GM04503 (cell line): ENCODE measurements at places on chromosomes 2 and 18.

DNA sequence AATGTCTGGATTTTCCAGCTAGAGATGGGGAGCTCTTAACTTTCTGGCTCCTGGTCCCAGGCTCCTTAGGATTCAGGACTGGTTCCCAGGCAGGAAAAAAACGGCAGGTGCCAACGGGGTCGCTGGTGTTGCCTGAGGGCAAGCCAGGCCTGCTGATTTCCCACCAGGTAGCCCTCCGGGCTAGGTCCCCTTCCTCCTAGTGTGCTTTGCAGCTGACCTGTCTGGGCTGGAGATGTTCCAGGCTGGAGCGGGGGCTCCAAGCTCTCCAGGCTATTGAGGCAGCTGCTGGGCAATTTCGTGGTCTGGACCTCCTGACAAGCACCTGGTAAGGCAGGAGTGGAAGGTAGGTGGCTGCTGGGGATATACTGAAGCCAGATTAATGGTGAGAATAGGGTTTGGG lies 2.0 kb upstream of the MRPL53 start:
- no peak for DNase-seq

DNA sequence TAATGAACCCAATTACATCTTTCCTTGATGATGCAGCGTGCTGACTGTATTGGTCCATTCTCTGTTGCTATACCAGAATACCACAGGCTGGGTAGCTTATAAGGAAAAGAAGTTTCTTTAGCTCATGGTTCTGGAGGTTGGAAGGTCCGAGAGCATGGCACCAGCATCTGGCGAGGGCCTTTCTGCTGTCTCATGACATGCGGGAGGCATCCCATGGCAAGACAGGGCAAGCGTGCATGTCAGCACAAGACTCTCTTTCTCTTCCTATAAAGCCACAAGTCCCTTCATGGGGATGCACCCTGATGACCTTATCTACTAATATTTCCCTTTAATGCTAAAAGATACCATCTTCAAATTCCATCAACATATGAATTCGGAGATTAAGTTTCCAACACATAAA lies 122.8 kb upstream of the FHL2 start:
- no peak for DNase-seq

GRCh38 chr2:25279091-25279651 lies 62.6 kb downstream of the DNMT3A start:
- DNase-seq = no peak

DNA sequence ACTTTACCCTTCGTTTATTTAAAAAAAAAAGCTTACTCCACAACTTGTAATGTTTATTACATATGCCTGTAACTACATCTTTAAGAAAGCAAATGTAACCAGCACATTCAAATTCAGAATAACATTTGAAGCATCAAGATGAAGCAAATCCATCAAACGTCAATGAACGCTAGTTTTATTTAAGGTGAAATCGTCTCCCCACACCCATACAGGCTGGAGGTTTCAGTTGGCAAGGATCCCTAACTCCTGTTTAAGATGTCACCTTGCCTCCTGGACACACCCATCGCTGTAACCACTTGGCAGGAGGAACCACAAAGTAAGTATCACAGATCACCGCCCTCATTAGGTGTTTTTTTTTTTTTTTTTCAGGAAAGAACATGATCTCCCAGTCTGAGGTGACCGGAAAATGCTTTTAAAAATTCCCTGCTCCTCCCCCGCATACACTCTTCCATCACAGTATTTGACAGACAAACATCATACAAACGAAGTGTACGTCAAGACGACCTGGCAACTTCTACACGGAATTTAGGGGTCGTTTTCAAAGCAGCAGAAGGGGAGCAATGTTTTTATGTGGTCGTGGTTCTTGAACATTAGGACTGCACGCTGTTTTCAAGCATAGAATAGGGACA lies 19.7 kb upstream of the STPG4 start:
- no peak for DNase-seq

GRCh38 chr2:168814939-168815907 lies 12.8 kb downstream of the NOSTRIN start:
- DNase-seq = no peak

GRCh38 chr2:104290566-104290891 lies 563.4 kb upstream of the POU3F3 start:
- DNase-seq = no peak

DNA sequence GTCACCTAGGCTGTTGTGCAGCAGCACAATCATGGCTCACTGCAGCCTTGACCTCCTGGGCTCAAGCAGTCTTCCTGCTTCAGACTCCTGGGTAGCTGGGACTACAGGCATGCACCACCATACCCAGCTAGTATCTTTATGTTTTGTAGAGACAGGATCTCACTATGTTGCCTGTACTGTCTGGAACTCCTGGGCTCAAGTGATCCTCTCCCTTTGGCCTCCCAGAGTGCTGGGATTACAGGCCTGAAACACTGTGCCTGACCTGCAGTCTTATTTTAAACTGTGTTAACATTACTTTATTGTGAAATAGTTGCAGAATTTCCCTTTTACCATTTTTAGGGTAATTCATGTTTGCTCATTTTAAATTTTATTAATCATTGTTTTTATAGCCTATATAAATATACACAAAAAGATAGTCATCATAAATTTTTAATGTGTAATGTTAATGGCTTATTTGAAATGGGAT lies 24.6 kb downstream of the EML4 start:
- DNase-seq = no peak

DNA sequence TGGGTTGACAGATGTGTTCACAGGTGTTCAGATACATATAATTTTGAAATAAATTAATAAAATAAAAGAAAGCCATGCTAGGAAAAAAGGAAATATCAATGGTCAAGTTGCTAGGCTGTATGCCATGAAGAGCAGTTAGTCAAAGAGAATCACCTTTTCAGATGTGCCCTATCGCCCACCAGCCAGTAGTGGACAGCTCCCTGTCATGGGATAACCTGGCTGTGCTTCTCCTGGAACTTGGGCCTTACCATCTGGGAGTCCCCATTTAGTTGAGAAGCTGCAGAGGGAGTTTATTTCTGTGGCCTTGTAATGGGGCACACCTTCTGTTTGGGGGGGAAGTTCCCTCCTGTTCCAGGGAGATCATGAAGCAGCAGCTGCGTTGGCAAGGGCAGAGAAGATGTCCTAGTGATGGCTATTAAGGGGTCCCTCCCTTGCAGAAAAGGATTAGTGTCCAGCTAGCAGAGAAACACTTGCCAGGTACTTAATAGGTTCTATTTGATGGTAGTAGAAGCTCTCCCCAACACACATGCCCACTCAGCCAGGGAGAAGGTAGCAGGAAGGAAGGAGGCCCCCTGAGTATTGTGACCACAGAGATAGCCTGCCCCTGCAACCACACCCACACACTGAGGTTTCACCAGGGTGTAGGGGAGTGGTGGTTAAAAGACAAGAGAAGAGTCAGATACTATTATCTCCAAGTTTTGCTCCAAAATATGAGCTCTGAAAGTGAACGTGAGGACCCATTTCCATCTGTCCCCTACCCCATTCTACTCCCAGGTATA lies 117.7 kb downstream of the B3GNT2 start:
- no peak for DNase-seq

- peak; percentile 67 for DNase-seq
Observed at GRCh38 chr2:36357847-36358659, 2.5 kb downstream of the CRIM1 start.

GRCh38 chr2:2466534-2466933 lies 135.5 kb upstream of the MYT1L start:
- no peak for DNase-seq

GRCh38 chr2:235264121-235264493 lies 229.7 kb upstream of the AGAP1 start:
- no peak for DNase-seq

GRCh38 chr2:42096869-42097591 lies 49.2 kb downstream of the PKDCC start:
- no peak for DNase-seq

DNA sequence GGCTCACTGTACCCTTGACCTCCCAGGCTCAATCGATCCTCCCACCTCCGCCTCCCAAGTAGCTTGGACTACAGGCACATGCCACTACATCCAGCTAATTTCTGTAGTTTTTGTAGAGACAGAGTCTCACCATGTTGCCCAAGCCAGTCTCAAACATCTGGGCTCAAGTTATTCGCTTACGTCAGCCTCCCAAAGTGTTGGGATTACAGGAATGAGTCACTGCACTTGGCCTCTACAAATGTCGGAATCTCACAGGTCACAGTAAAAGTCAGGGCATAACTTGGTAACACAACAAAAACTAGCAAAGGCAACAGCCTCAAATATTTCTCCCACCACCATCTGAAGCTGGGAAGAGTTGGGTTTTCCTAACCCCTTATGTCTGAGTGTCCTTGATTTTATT lies 25.3 kb downstream of the SCG2 start:
- DNase-seq = peak; percentile 96

GRCh38 chr2:65325066-65325465 lies 97.4 kb downstream of the ACTR2 start:
- no peak for DNase-seq

GRCh38 chr2:101223814-101224231 lies 28.9 kb upstream of the CNOT11 start:
- DNase-seq = peak; percentile 51

- DNase-seq = no peak
Observed at GRCh38 chr2:164151522-164151921, 415.7 kb upstream of the FIGN start.

DNA sequence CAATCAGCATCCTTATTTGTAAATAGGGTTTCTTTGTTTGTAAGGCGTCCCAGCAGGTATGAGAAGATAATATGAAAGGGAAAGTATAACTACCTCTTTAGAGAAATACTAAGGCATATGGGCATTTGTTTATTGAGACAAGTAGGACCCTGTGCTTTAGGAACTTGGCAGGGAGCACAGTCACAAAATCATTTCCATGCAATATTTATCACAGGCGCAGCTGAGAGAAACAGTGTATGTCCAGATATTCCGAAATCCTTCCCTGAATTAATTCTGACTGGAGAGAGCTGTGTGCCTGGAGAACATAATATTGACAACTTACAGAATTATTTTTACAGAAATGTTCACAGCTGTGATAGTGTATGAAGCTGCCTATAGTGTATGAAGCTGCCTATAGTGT lies 416.7 kb downstream of the THSD7B start:
- no peak for DNase-seq

- DNase-seq = no peak
Observed at GRCh38 chr2:209591021-209591420, 167.2 kb downstream of the MAP2 start.

DNA sequence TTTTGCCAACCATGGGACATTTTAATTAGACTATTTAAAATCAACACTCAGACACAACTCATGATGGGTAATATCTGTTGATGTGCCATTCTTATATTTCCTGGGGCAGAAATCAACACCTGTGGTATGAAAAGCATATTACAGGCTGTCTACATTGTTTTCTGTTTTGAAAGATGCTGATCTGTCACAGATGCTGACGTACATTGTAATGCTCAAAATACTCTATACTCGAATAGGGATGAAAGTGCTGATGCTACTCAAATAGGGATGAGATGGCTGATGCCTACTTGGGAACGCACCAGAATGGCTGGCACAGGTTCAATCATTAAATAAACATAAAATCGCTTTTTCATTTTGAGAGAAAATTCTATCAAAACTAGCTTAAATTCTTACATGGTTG lies 41.2 kb downstream of the TMEFF2 start:
- DNase-seq = no peak

GRCh38 chr18:32422978-32423740 lies 47.5 kb downstream of the GAREM1 start:
- no peak for DNase-seq
